ENCODE measurements at places on chromosomes 6 and 20. TPM values are rescaled to one million over a fixed set of nuclear protein-coding genes. Genes with fewer than 3 reads are reported as not detected.
A peak's percentile ranks its signal among the peaks of the same experiment; 100 is the strongest.

GRCh38 chr6:2259002-2259494 is 13.6 kb upstream of the GMDS start:
- DNase-seq: no peak

DNA sequence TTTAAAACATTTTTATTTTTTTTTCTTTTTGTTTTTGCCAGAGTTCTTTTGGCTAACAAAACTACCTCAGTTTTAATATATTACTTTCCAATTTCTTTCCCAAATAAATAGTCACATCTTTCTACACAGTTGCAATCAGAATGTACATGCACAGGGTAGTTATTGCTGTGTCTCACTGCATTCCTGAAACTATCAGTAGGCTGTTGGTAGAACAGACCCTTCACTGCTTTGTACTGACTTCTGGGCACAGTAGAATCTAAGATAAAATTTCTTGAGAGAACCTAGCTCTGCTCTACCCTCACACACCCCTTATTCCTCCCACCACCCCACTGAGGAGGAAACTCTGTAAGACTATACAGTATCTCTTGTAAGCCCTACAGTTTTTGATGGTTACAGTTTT is 19.9 kb downstream of the TPX2 start:
- no peak for DNase-seq

DNA sequence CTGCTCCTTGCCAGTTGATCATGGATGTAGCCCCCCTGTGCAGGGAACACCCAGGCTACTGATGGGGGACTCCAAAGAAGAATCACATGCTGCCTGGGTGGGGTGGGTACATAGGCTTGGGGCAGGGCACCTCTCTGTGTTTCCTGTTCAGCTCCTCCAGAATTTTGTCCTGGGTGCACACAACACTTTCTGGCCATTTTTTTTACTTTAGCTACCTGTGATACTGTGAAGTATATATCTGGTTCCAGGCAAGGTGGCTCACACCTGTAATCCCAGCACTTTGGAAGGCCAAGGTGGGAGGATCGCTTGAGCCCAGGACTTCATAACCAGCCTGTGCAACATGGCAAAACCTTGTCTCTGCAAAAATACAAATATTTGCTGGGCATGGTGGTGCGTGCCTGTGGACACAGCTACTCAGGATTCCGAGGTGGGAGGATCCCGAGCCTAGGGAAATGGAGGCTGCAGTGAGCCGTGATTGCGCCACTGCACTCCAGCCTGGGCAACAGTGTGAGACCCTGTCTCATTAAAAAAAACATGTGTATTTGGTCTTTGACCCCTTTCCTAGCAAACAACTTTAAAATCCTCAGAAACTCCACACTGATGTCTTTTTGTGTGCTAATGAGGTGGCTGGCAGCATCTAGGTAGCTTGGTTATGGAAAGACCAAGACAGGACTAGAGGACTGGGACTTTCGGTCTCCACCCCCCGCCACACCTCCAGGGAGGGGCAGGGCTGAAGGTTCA is 14.1 kb downstream of the SLC4A11 start:
- no peak for DNase-seq

DNA sequence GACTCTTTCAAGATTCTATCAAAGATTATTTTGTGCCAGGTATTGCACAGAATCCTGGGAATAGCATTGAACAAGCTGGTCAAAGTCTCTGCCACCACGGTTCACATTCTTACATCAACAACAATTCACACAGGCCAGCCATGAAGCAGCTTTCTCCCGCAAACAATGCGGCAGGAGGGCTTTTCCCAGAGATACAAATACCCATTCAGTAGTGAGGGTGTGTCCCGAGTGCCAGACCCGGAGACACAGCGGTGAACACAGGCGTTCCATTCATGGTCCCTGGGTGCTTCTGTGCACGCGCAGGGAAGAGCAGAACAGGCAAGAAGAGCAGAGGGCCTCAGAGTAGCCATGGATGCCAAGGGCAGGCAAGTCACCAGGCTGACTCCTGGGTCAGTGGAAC is 83.3 kb upstream of the PDE10A start:
- DNase-seq: no peak

DNA sequence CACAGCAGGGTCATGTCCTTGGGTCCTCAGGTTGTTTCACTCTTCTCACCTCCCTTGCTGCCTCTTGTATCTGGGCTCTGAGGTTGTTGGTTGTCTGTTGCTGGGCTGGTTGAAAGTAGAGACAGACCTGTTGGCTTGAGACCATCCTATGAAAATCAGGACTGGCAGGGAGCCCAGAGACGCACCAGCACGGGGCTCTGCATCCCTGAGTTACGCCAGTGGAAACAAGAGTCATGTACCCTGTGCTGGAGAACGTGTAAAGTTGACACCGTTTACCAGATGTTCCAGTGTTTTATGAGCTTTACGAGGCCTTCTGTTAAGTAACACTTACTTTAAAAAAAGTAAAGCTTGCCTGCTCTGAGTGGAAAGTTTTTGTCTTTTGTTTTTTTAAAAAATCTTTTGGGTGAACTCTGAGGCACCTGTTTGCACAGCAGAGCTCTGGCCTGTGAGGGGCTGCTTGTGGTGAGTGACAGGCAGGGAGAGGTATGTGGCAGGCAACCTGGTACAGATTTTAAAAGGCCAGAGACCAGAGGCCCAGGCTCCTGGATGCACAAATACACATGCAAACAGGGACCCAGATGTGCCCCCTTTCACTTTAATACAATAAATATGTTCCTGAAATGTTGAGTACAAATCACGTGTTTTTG is 260.0 kb upstream of the SUPT3H start:
- DNase-seq: no peak

- no peak for DNase-seq
Measured at GRCh38 chr6:28354688-28355554, 5.2 kb downstream of the ZKSCAN3 start.

GRCh38 chr6:35451354-35452182 is 570 bp upstream of the FANCE start:
- no peak for DNase-seq

- DNase-seq: no peak
Measured at GRCh38 chr20:40218971-40219370, 470.1 kb downstream of the MAFB start.

DNA sequence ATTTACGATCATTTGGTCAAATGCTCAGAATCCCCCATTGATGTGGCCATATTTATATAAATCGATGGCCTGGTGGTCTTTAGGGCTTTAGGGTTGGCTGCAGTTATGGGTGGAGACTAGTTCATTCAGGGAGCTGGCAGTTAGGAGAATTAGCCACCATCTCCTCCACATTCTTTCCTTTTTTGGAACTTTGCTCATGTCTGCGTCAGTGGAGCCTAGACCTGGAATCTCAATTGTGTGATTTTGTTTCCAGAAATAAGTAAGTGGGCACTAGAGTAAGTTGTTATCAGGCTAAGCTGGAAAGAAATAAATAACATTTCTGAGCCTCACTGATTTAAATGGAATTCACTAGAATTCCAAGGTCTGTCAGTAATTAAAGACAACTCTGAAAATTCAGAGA is 29.0 kb upstream of the ELOVL5 start:
- DNase-seq: no peak

DNA sequence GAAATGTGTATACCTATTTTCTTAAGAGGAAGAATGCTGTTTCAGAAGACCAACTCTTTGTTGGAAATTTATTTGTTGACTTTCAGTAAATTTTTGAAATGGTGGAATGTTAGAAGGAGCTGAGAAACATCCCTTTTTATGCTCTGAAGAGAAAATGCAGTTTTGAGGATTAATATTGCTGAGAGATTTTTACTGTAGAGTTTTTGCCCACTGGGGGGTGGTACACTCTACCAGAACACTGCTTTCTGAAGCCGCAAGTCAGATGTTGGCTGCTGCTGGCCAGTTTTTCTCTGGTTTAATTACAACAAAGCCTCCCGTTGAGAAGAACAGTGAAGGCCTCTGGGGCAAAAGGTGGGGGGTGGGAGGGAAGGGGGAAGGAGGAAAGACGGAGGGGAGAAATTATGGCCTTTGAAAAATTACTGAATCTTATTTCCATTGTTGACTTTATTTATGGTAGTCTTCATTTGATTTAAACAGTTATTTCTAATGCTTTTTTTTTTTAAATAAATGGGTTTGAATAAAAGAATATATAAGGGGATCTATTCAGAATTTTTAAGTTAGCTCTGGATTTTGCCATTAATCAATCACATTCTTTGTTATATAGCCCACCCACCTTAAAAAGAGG is 3.0 kb downstream of the FLRT3 start:
- DNase-seq: peak; percentile 82

DNA sequence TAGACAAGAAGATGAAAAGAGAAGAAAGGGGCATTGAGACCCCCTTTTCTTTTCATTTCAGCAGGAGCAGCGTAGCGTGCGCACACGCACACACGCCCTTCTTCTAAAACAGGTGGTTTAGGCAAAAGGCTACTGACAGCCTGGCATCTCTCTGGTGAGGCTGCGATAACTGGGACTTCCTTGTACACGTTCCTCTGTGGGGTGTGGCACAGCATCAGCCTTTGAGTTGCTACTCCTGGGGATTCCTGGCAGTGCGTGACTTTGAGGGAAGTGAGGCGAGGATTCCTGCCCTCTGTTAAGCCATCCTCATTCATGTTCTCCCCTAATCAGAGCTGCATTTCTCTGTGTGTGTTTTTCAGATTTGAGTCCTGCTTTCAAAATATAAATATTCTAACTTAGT is 94.7 kb downstream of the TMEM170B start:
- DNase-seq: no peak

DNA sequence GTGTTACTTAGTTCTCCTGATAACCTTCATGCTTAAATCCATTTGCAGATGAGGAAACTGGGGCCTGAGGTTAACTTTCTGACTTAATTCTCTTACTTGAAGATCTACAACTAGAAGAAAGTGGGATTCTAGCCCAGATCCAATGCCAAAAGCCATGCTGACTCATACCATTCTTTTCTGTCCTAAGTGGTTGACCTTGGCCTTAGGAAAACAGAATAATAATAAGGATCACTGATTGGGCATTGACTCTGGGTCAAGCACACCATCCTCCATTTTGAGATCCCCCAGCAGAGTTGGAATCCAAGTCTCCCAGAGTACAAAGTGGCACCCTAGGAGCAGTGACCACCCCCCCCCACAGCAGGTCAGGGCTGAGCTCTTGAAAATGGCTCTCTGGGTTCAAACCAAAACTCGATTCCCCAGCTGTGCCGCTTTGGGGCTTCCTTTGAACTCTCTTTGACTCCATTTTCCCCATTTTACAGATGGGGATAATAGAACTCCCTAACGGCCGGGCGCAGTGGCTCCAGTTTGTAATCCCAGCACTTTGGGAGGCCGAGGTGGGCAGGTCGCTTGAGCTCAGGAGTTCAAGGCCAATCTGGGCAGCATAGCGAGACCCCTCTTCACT is 12.8 kb upstream of the ZNF217 start:
- no peak for DNase-seq

GRCh38 chr6:100163035-100163434 is 169.0 kb upstream of the MCHR2 start:
- DNase-seq: no peak

- no peak for DNase-seq
Measured at GRCh38 chr20:54038961-54039360, 31.4 kb downstream of the BCAS1 start.

DNA sequence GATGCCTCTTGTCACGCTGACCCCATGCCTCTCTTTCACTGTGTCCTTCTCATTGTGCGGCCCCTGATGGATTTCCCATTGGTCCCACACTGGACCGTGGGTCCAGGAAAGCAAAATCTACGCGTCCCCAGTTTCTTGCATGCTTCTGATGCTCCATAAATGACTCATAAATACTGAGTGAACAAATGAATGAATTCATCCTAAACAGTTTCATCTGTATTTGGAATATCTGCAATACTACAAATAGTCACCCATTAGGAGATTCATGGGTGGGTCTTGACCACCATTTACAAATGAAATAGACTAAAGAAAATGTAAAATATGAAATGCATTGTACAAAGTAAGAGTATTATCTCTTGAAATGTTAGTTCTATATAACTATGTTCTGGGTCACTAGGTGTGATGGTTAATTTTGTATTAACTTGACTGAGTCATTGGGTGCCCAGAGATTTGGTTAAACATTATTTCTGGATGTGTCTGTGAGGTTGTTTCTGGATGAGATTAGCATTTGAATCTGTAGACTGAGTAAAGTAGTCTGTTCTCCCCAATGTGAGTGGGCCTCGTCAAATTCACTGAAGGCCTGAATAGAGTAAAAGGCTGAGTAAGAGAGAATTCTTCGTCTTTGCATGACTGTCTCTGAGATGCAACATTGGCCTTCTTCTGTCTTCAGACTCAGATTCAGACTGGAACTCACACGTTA is 448.7 kb downstream of the PREX1 start:
- no peak for DNase-seq

The HLA-G gene
- polyA plus RNA-seq: 3.3 TPM

The CASS4 gene
- 3.8 TPM for polyA plus RNA-seq

The AGPAT1 gene
- polyA plus RNA-seq: 116 TPM

The OR12D3 gene
- polyA plus RNA-seq: not detected

The PLA2G7 gene
- 3.1 TPM for polyA plus RNA-seq

The BPIFB2 gene
- polyA plus RNA-seq: not detected

The WFDC10B gene
- polyA plus RNA-seq: not detected

The BPI gene
- polyA plus RNA-seq: 1.3 TPM

The AIF1 gene
- 86.0 TPM for polyA plus RNA-seq

The OR2H2 gene
- polyA plus RNA-seq: 0.16 TPM

The C2 gene
- 3.6 TPM for polyA plus RNA-seq

All from right renal pelvis (tissue), 4 donors.